Hematopoietic multipotent progenitor cell treated with erythropoietin and hydrocortisone succinate and interleukin-3 and kit ligand, for 8 days (in vitro differentiated cells): ENCODE measurements at places on chromosomes 1 and 21.
A peak's percentile ranks its signal among the peaks of the same experiment; 100 is the strongest.

DNA sequence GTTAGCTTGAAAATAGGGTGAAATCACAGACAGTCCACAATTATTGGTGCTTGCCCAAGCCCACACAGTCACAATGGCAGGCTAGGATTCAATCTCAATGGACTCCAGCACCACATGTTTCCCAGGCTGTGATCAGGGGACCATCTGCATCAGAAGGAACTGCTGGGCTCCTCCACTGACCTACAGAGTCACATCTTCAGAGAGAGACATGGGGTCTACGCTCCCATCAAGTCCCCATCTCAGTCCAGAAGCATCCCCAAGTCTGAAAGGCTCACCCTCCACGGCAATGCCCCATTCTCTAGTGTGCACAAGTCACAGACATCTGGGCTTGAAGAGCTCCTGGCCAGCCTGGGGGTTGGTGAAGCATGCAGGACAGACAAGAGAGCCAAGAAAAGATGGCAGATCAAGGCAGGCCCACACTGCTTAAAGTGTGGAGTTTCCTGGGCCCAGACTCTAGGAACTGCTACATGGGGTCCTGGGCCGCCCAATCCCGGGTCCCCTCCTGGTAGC, 262.5 kb downstream of the NPHP4 start:
- no peak for DNase-seq

GRCh38 chr1:180117764-180118116, 36.9 kb upstream of the QSOX1 start:
- DNase-seq, result no peak

DNA sequence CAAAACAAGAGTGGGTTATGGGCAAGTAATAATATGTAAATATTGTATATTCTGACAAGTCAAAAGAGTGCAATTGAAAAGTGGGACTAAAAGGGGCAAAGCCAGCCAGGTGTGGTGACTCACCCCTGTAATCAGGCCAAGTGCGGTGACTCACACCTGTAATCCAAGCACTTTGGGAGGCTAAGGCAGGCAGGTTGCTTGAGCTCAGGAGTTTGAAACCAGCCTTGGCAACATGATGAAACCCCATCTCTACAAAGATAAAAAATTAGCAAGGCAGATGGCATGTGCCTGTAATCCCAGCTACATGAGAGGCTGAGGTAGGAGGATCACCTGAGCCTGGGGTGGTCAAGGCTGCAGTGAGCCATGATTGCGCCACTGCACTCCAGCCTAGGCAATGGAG, 304.0 kb downstream of the HHIPL2 start:
- DNase-seq, result no peak

DNA sequence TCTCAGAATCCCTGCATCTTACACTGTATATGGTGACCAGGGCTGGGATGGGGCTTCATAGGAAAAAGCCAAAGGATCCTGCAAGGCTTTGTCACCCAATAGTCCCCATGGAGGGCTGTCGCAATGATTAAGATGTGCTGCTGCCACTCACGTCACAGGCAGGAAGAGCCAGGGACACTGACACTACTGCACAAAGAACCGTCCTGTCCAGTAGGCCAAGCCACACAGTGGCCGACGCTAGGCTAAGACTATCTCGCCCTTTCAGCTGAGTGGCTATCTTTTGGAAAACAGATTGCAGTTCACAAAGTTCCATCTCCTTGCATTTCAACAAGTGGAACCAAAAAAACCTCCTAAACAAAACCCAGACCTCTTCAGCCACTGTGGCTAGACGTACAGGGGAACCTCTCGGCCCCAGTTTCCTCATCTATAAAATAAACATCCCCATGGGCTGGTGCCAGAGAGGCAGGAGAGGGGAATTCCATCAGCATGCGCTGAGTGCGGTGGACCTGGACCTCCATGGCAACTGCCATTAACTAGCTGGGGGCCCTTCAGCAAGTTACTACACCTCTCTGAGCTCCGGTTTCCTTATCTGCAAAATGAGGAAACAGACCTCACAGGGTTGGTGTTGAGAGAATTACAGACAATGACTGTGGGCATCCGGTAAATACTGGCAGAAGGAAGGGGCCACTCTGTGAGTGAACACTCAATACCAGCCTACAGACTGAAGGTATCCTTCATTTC, 8.7 kb downstream of the CAPZB start:
- peak; percentile 94 for DNase-seq
